Smooth muscle cell of trachea (primary cell): ENCODE measurements at places on chromosomes 16 and 17. TPM values are rescaled to one million over a fixed set of nuclear protein-coding genes. Genes with fewer than 3 reads are reported as not detected.

The PABPN1L gene
- total RNA-seq: not detected in 2 replicates

The KRTAP9-4 gene
- total RNA-seq: not detected in 2 replicates

The LYRM1 gene
- 70.4 and 101 TPM in 2 replicates for total RNA-seq

The CBFA2T3 gene
- 0.17 TPM in 1 of 2 replicates, not detected in the other for total RNA-seq

The PIK3R5 gene
- not detected in 2 replicates for total RNA-seq

The AIPL1 gene
- total RNA-seq: 0.17 TPM in 1 of 2 replicates, not detected in the other
